ENCODE measurements at places on chromosomes 7 and 10.
A peak's percentile ranks its signal among the peaks of the same experiment; 100 is the strongest.

DNA sequence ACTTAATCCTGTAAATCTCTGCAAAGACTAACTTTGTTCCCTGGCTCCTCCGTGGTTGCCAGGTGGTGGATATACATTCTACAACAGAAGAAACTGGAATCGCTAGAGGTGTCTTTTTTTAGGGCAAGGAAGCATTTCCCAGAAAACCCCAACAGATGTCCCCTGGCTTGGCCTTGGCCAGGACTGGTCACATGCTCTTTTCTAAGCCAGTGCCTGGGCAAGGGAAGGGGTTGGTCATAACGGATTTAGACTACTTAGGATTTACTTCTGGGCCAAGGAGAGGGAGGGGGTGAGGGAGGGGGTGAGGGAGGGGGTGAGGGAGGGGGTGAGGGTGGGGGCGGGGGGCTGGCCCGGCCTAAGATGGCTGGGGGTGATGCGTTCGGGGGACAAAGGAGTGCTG, 105.7 kb downstream of the SNX10 start:
- peak; percentile 32 for DNase-seq

DNA sequence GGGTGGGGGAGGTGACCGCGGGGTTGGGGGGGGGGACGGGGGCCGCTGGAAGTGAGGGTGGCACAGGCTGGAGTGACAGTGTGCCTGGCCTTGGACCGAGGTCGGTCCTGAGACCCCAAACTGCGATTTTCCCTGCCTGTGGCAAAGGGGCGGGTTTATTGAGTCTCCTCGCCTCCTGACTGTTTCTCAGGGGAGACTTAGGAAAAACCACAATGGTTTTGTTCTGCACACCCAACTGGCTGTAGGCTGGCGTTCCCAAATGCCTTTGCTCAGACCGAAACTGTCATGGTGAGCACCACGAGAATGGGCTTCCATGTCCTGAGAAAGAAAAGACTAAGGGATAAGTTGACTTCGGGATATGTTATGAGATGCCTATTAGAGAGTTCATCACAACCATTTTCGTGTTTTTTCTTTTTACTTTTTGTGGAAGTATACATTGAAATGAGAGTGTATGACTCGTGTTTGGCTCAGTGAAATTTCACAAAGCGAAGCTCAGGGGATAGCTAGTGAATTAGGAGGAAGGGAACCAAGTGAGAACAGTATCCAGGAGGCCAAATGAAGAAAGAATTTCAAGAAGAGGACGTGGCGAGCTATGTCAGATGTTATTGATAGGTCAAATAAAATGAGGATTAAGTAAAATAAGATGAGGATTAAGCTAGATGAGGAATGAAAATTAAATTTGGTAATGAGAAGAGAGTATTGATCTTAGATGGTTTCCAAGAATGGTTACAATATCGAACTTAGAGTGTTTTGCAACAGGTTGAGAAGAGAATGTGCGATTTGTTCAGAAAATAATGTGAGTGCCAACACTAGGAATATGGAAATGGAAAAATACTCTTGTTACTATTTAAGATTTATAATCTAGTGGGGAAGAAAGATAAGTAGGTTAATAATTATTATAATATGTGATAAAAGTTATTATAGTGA, 918 bp downstream of the NET1 start:
- DNase-seq, result no peak

- no peak for DNase-seq
Measured at GRCh38 chr10:132789659-132790148, 3.8 kb upstream of the NKX6-2 start.

DNA sequence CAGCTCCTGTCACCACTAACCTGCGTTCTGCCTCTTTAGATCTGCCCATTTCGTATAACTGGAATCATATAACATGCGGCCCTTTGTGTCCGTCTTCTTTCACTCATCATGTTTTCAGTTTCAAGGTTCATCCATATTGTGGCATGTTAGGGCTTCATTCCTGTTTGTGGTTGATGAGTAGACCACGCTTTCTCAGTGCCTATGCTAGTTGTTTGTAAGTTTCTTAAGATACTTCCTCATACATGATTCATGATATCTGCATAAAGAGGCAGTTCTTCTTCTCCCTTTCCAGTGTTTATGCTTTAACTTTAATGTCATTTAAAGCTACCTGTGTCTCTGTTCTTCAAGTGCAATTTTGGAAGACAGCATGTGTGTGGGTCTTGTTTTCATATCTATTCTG, 79.5 kb upstream of the FAM20C start:
- no peak for DNase-seq

GRCh38 chr7:54543051-54543488, 895 bp downstream of the VSTM2A start:
- DNase-seq, result no peak

GRCh38 chr10:94193466-94193924, 169.2 kb downstream of the NOC3L start:
- DNase-seq, result no peak

- no peak for DNase-seq
Measured at GRCh38 chr7:55016061-55016745, 2.6 kb upstream of the EGFR start.

GRCh38 chr7:2336626-2337299, 17.9 kb upstream of the EIF3B start:
- DNase-seq, result no peak

GRCh38 chr7:114087653-114088469, 169.1 kb upstream of the PPP1R3A start:
- no peak for DNase-seq

GRCh38 chr7:117672453-117672852, 192.6 kb downstream of the CFTR start:
- no peak for DNase-seq

DNA sequence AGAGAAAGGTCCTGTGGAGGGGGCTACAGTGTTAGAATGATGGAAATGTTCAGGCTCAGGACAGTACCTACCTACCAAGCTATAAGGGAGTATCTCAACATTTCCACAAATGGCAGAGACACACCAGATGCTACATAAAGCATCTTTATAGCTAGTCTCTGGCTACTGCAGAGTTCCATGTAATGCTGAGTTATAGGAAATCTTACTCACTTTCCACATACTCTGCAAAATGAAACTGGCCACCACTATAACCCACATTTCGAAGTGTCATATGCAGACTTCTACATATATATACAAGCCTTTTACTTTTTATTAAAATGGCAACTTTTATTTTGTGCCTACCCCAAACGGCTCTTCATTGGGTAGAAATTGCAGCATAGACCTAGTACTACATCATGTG, 85.5 kb downstream of the FAS start:
- DNase-seq, result no peak

DNA sequence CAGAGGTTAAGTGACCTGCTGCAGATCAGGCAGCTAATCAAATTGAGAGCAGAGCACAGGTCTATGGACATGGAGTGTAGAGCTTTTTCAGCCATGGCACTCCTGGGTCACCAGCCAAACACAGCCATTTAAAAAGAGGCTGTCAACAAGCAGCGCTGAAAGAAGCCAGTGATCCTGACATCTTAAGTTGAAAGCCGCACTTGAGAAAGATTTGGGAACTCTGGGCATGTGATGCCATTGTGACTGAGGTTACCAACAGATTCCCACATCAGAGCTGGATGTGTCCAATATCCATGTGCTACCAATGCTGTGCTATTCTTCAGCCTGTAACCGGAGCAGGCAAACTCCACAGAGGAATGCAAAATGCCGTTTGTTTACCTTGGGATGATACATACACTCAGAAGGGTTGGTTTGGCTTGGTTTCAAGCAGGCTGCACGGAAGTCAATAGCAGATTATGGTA, 56.2 kb upstream of the ABLIM1 start:
- no peak for DNase-seq

DNA sequence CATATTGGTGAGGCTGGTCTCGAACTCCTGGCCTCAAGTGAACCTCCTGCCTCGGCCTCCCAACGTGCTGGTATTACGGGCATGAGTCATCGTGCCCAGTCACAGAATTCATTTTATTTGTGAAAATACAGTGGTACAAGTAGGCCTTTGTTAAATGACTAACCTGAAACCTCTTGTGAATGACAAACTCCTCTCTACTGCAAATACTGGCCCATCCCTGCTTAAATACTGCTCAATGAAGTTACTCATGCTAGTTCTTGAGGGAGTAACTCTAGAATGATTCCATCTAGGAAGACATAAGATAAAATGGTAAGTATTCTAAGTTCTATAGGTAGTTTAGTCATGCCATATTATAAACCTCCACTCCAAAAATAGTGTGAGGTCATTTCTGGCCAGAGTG, 80.7 kb downstream of the UBE2H start:
- DNase-seq, result no peak
